ENCODE measurements at places on chromosomes 5 and 9.
A peak's percentile ranks its signal among the peaks of the same experiment; 100 is the strongest.

- no peak for DNase-seq
These were observed 626.7 kb upstream of the COX7C start for GRCh38 chr5:85990998-85991397.

DNA sequence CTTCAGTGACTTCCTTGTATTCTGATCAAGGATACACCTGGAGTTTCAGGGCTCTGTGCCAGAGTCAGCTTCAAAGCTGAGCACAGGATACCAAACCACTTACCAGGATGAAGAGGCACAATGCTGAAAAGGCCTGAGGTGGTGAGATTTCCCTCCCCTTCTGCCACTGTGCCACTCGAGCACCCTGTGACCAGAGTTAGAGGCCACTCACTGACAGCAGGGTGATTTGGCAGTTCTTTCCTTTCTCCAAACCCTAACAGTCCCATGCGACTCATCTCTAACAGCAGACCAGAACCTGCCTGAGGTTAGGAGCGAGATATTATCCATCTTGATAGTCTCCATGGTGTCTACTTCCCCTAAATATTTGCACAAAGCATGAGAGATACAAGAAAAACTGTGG, 1.8 kb downstream of the PLGRKT start:
- DNase-seq: no peak

DNA sequence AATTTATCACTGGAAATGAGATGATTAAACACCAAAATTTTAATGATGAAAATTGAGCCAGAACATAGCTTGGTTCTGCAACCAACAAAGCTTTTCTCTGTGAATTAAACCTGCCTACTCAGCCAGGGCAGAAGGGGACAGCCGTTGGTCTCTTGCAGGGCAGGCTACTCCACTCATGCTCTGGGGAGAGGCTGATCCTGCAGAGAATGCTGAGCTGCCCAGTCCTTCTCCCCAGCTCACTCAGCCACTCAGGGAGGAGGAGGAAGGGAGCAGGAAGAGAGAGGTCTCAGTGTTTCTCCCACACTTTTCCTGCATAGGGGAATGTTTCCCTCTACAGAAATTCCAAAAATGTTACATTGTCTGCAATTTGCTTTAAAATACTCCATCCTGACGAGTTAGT, 40.4 kb upstream of the HMHB1 start:
- DNase-seq: no peak

- DNase-seq: no peak
These were observed 181.8 kb downstream of the ASTN2 start for GRCh38 chr9:117233016-117233415.

DNA sequence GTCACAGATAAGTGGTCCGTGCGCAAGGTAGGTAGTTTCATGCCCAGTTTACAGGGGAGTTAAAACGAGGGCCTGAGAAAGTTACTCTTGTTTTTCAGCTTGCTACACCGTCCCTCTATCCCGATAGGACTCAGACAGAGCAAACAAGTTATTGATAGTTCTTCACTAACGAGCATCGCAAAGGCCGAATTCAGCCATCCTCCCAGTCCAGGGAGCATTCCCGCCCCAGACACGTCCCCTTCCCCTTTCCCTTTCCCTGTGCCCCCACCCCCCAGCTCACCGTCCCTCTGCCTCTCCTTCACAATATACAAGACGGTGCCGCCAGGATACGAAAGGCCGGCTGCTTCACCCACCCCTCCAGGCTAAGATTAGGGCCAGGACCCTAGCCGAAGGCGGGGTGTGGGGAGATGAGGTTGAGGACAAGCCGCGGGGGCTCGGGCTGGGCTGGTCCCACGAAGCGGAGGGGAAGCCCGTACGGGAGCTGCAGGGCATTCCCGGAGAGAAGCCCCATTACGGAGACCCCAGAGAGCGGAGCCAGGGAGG, 599 bp downstream of the KIAA1191 start:
- no peak for DNase-seq

- no peak for DNase-seq
These were observed 69.5 kb upstream of the CDH6 start for GRCh38 chr5:31124026-31124425.

DNA sequence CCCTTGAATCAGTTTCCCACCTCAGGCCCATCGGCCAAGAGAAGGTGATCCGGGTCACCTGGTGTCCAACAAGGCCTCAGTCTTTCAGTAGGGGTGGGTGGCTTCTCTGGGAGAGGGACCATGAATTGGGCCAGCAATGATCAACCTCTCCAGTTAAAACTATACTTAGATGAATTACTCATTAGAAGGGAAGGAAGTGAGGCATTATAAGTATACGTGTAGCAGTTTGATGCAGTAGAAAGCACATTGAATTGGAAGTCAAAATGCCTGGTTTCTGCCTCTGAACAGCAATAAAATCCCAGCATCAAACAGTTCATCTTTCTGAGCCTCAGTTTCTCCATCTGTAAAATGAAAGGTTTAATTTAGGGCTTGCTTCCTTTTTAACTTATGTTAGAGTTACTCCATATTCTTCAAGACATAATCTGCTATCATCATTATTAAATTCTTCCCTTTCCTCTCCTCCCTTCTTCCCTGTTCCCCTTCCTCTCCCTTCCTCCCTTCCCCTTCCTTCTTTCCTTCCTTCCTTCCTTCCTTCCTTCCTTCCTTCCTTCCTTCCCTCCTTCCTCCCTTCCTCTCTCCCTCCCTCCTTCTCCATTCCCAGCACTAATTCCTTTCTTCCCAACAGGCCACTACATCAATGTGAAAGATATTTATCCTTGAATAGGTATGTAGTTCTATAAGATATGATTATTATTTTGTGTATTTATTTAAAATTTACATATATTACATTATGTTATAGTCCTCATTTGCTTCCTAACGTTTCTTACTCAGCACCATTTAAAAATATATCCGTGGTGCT, 18.6 kb upstream of the TMEM174 start:
- no peak for DNase-seq

DNA sequence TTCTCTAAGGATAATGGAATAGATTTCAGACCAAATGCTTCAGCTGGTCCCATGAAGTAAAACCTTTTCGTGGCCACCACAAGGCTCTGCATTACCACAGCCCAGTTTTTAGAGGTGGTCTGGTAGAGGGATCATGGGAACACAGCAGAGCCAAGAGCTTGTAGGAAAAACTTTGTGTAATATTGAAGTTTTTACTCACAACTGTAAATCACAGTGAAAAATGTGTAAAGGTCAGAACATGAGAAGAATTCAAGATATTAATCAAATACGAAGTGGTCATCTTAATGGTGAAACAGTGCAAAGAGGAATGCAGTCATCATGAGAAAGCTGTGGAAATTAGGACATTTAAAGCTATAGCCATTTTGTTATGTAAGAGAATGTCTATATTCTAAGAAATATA, 197.5 kb downstream of the NPR3 start:
- no peak for DNase-seq

- DNase-seq: no peak
These were observed 95.4 kb downstream of the TLE4 start for GRCh38 chr9:79667120-79667519.

DNA sequence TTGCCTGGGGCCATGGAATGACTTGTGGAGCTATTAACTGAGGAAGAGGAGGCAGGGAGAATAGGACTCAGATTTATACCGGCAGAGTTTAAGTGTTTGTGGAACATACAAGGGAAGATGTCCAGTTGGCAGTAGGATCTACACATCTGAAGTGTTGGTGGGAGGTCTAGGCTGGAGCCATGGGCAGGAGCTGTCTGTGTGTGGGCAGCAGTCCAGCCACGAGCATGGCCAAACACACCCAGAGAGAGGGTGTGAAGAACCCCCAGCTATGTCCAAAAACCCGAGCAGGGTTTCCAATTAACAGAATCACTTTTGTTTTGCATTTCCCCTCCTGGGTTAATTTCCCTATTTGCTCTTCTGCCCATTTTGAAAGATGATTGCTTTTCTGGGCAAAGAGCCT, 393.7 kb downstream of the CDK5RAP2 start:
- DNase-seq: no peak

DNA sequence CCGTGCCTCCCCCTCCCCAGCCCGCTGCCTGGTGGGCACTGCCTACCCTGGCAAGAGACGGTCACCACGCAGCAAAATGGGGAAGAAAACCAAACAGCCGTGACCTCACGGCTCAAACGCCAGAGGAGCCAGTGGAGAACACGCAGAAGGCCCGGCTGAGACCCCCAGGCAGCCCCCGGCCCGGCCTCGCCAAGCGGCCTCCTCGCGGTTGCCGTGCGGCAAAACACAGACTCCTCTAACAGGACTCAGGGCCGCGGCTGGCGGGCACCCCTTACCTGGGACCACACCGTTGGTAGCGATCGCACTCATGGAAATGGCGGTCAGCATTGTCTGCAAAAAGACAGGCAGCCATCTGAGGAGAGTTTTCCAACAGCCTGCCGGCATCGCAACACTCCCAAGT, 23.8 kb downstream of the SLC12A7 start:
- no peak for DNase-seq

DNA sequence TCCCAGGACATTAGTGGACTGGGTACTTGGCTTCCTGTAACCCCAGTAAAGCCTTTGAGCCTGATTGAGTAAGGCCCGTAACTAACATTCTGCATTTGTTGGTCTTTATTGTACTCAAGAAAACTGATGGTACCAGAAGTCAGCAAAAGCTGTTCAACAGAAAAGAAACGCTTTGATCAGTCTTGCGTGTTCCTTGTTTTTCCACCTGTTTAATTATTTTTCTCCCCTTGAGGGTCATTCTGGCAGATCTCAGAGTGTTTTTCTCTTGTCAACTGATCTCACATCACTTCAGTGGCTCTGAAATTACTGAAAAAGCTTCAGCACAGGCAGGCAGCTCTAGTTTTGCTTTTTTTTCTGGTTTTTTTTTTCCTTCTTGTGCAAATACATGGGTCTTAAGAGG, 6.1 kb upstream of the TMEM268 start:
- no peak for DNase-seq

DNA sequence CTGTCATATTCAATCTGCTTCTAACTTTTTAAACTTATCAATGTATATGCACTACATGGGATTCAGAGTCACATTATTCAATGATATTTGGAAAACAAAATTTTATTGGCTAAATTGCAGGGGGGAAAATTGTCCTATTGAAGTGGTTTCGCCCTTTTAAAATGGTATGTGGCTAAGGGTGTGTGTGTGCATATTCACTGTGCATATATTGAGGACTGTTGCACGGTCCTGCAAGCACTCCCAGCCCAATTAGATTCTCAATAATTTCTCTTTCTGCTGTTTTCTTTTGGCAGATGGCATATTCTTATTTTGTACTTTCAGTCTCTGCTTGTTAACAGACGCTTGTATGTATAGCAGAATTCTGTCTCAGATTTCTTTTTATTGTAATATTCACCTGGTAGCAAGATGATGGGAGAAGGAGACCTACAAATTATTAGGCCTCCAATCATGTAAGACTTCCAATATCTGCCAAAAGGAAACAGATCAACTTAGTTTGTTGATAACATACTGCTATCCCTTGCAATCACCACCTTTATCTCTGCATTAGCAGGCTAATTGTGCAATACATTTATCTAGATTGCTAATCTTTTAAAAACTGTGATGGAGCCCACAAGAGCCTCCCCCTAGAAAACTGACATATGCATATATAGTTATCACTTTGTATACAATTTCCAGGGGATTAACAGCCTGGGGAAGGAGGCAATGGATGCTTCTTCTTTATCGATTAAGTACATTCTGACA, 411.5 kb downstream of the PLK2 start:
- DNase-seq: no peak

GRCh38 chr5:116032991-116033390, 719 bp downstream of the ARL14EPL start:
- DNase-seq: no peak

DNA sequence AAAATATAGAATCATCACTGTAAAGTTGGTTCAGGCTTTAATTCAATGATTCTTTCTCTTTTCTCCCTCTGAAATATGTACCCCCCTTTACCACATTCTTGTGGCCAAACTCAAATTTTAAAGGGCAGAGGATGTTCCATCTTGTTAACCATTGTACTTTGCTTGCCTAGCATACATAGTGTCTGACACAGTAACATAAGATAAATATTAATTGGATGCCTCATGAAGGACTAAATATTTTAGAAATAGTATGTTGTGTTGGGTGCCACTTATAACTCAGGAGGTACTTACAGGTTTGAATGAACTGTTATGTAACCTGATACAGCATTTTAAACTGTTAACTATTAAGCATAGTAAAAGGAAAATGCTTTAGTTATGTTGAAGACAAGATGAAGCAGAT, 71.5 kb downstream of the NIPBL start:
- DNase-seq: no peak

DNA sequence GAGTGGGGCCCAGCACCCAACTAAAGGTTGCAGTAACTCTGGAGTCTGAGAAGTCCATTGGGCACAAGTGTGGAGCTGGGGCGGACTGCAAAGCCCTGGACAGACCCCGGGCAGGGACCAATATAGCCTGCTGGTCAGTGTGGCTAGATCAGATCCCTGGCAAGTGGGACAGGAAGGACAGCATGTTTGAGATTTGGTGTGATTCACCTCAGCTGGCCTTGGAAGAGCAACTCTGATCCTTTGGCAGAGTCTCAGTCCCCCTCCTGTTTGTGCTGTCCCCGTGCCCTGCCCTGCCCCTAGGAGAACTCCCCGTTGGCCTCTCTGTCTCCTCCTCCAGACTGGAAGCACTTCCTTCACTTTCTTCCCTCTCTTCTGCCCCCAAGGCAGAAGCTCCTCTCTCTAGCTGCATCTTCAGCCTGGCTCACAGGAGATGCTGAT, 255.3 kb downstream of the FSTL4 start:
- no peak for DNase-seq

DNA sequence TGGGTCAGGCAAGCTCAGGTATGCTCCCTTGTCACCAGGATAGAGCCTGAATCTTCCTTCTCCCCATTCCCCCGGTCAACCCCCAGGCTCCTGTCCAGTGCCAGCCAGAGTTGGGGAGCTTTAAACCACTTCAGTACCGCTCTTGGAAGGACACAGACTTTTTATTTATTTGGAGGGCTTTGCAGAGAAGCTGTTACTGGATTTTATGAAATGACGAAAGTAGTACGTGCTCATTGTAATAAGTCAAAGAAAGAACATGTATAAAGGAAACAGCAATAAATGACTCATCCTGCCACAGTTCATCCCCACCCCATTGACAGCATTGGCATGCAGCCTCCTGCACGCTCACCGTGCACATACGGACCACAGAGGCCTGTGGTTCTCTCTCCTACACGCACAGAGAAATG, 230.3 kb downstream of the AUH start:
- peak; percentile 82 for DNase-seq

- DNase-seq: no peak
These were observed 2031.7 kb downstream of the EFNA5 start for GRCh38 chr5:105639068-105639467.

DNA sequence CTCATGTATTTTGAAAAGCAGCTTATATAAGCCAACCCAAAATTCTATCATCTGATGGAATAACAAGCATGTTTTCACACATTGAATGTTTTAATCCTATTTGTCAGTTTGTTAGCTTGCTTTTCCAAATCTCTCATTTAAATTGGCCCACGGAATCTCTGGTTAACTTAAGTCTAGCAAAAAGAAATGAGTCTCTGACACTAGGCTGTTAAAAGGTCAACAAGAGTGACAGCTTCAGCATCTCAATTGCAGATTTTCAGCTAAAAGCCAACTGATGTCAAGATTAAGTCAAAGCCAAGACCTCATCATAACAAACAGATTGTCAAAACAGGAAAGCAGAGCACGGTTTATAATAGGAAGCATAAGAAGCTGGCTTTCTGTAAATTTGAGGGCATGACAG, 49.4 kb upstream of the CDH9 start:
- DNase-seq: no peak

GRCh38 chr5:138468966-138469539, 3.8 kb downstream of the EGR1 start:
- DNase-seq: no peak

GRCh38 chr5:153460421-153460820, 30.0 kb upstream of the GRIA1 start:
- no peak for DNase-seq

- no peak for DNase-seq
These were observed 8.0 kb downstream of the SRFBP1 start for GRCh38 chr5:121969660-121970295.

Measured in stimulated activated CD8-positive, alpha-beta memory T cell treated with anti-CD3 and anti-CD28 coated beads, Interleukin-15, amount 100 ng/mL, for 48 hours (primary cell).